T-helper 1 cell treated with Interleukin-12 subunit alpha and Interleukin-12 subunit beta and Interleukin-4 antibody, amounts not matched to agents 30 ng/mL and 1 ng/mL, for 36 hours (primary cell): ENCODE measurements at places on chromosomes 3 and 15. TPM values are rescaled to one million over a fixed set of nuclear protein-coding genes. Genes with fewer than 3 reads are reported as not detected.

The NR1I2 gene
- total RNA-seq = not detected in 2 replicates

The GOLGA6L10 gene
- total RNA-seq = 0.24 and 0.37 TPM in 2 replicates

The SPRED1 gene
- 0.12 and 0.20 TPM in 2 replicates for total RNA-seq

The BCHE gene
- not detected in 2 replicates for total RNA-seq

The TMCC1 gene
- total RNA-seq = 22.0 and 24.9 TPM in 2 replicates

The SH2D7 gene
- total RNA-seq = 0.07 and 0.27 TPM in 2 replicates

The REC114 gene
- not detected in 2 replicates for total RNA-seq

The FAM81A gene
- total RNA-seq = 0.17 and 0.78 TPM in 2 replicates

The DPH3 gene
- total RNA-seq = 21.2 and 22.2 TPM in 2 replicates

The BHLHE40 gene
- total RNA-seq = 544 and 548 TPM in 2 replicates

The MNS1 gene
- not detected in 2 replicates for total RNA-seq
